GM13976 (cell line): ENCODE measurements at places on chromosomes 12 and 14.

DNA sequence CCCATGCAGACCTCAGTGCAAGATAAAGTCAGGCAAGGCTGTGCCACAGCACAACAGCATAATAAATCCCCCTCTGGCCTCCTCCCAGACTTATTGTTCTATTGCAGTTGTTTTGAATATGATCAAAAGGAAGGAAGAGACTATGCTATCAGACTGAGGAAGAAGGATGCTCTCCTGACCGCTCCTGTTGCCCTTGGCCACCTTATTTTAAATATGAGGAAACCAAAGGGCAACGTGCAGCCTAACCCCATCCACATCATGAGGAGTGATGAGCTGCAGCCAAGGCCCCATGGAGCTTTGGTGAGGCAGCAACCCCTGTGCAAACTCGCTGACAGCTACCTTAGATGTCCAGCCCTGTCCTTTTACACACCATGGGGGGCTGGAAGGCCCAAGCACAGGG lies 291.7 kb downstream of the ZFP36L1 start:
- DNase-seq: no peak

- no peak for DNase-seq
Observed at GRCh38 chr14:36626151-36626550, 35.5 kb upstream of the PAX9 start.

DNA sequence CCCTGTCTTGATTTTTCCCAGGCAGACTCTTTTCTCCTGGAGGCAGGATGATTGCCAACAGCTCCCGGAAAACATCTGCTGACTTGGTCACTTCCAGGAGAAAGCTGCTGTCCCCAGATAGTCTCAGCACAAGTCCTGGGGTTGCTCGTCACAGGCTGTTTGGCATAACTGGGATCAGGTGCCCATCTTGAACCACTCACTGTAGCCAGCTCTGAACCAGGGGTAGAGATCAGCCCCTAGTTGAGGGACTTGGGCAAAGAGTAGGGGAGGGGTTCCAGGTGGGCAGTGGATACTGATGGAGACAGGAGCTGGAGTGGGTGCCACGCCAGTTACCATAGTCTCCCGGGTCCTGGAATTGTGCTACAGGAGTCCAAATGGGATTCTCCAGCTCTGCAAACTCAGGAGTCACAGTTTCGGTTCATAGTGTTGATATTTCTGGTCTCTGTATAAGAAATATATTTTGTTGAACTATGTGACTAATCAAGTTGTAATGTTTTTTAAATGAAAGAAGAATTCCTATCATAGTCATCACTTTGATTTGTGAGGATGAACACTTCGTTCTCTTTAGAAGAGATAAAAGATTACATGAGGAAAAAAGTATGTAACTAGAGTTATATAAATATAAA lies 1154.5 kb downstream of the AACS start:
- no peak for DNase-seq

GRCh38 chr14:53526200-53526599 lies 373.1 kb upstream of the DDHD1 start:
- DNase-seq: no peak

DNA sequence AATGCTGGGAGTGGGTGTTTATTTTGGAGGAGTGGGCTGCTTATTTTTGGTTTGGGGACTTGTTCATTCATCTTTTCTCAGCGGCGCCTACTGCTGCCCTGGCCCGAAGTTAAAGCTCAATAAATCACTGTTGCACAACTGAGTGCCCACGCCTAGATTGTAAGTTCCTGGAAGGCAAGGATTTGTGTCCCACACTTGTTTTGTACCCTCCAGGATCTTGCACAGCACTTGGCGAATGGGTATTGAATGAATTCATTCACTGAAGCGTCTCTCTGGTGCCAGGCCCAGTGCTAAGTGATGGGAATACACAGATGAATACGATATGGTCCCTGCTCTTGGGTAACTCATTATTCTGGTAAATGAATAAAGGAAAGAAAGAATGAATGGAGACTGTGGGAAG lies 153.3 kb upstream of the PARP11 start:
- no peak for DNase-seq
